Stimulated activated CD4-positive, alpha-beta T cell treated with anti-CD3 and anti-CD28 coated beads, TNF-alpha, amount 100 ng/mL, for 24 hours (primary cell): ENCODE measurements at places on chromosomes 13 and 19.

GRCh38 chr13:104571161-104571892 is 1505.1 kb upstream of the SLC10A2 start:
- no peak for DNase-seq

DNA sequence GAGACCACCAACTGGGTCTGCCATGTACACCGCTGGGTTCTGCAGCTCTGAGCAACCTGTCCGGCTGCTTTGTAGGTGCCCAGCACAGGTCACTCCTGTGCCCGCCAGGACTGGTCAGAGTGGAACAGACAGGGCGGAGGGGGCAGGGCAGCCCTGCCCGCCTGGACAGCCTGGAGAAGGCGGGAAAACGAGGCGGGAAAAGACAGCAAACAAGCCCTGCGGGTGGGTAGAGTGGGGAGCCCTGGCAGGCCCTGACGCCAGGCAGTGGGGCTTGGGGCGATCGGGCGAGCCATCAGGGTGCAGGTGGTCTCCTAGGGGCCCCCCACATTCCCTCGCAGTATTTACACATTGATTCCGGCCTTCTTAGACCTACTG is 533 bp upstream of the UHRF1 start:
- DNase-seq, result no peak

DNA sequence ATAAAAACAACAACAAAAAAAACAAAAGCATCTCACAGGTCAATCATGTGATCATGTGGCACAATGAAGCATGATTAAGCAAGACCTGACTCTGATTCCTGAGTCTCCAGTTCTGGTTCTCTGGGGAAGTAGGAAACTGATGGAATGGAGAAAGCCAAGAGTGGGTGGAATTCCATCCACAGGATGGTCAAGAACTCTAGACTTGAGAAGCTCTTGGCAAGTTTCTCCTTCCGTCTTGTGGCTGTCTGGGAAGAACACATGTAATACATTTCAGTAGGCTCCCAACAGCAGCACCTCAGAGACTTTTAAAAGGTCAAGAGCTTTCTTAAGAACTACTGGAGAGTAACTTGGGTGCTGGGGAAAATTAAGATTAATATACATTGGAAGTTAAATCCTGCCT is 78.6 kb upstream of the TSHZ3 start:
- no peak for DNase-seq

GRCh38 chr19:46442808-46443450 is 14.2 kb upstream of the PNMA8C start:
- DNase-seq, result no peak

- no peak for DNase-seq
These were observed 4.2 kb downstream of the TMEM259 start for GRCh38 chr19:1016647-1017114.

GRCh38 chr19:39778763-39779162 is at the start of gene LEUTX:
Gene LEUTX (plus strand): TSS chr19:39778854. CDS start chr19:39778921, 67 bp downstream.
- DNase-seq, result no peak
